ENCODE measurements at places on chromosomes 2 and 18.

DNA sequence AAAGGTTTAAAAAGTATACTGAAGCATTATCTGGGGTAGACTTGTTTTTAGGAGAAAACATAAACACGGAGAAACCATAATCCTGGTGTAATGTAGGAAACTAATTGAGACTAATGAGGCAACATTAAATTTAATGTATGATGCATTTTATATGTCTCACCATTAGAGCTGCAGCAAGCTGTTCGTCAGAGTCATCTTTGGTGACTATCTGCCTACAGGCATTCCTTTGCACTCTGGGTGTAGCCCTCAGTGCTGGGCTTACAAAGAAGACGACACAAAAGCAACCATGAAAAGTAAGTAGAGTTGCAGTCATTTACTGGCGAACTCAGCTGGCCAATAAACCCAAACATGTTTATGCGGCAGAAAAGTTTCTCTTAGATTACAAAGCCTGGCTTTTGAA lies 415.3 kb upstream of the ZEB2 start:
- no peak for DNase-seq

- DNase-seq = no peak
Observed at GRCh38 chr2:127593228-127594115, 52.5 kb upstream of the GPR17 start.

DNA sequence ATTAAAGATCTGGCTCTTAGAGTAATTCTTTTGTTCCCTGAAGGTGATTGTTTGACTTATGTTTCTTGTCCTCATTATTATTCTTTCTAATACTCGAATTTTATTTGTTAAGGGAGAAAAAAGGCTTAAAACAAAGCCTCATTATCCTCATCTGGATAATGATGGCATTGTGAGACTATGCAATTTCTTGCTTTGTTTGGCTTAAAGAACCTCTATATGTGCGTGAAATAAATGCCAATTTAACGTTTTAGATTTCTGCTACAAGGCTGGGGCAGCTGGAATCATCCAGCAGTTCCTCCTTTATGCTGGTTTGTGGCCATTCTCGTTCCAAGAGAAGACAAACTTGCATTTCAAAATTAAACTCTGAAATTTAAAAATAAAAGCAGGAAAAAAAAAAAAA lies 4.9 kb upstream of the DPYSL5 start:
- no peak for DNase-seq

GRCh38 chr2:15084826-15085489 lies 452.4 kb downstream of the LRATD1 start:
- DNase-seq = no peak

GRCh38 chr2:98485453-98485755 lies 40.7 kb downstream of the INPP4A start:
- no peak for DNase-seq

DNA sequence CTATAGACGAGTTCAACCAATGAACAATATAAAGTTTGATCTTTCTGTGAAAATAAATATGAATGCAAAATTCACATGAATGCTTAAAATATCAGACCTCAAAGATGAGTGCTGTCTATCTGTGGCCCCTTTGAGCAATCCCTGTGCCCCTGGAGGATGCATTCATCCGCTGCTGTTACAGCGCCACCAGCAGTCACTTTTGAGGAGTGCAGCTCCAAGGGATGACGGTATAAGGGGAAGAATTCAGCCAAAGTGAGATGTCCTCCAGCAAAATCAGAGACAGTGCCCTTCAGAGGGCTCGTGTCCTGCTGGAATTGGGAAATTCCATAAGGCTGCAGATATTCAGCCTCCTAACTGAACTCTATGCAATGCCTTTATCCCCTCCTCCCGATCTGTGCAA lies 12.0 kb upstream of the CHRNA1 start:
- no peak for DNase-seq

Measured in stromal cell of bone marrow (primary cell).